ENCODE measurements at places on chromosomes 6 and 20. TPM values are rescaled to one million over a fixed set of nuclear protein-coding genes. Genes with fewer than 3 reads are reported as not detected.

The GTF2H4 gene
- total RNA-seq, result 10.7 TPM

The CST9L gene
- not detected for total RNA-seq

The SEMG2 gene
- total RNA-seq, result not detected

The ULBP2 gene
- not detected for total RNA-seq

The SERPINB1 gene
- total RNA-seq, result 95.2 TPM

The EYS gene
- total RNA-seq, result 0.13 TPM

The TFAP2A gene
- 1.4 TPM for total RNA-seq

DNA sequence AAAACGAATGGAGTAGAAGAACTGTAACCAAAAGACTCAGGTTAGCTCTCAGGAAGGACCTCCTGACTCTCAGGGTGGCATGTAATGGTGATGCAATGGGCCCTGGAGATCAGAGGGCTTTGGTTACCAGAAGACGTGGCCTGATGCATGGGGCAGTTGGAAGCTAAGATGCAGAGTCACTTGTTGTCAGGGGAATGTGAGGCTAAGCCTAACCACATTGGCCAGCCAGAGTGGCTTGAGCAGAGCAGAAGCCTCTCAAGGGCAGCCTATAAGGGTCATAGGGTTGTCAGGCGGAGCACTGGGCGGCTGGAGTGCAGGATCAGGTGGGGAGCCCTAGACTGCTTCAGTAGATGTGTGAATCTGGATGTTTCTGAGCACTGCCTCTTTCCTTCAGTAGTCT is 5.9 kb downstream of the CNBD2 start:
- no peak overlapping the region for H3K4me3 ChIP-seq
- no peaks in the 10 kb centered on the region for H3K27me3 ChIP-seq
- no peak overlapping the region for H3K27ac ChIP-seq
- H3K36me3 ChIP-seq, result no peaks in the 10 kb centered on the region
- H3K4me1 ChIP-seq, result no peaks in the 10 kb centered on the region

DNA sequence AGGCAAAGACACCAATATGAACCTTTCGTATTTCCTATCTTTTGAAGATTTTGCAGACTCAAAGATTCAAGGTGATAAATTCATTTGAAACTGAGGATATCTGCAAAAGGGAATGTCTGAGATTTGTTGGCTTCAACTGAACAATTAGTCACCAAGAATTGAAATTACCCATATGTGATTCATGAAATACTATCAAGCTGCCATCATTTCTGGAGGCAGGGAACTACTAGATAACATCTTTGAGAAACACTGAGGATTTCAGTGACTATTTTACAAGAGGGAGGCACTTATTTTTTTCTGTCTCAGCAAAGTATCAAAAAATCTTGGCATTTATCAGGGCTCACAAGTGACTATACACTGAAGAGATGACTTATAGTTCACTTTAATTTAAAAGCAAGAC is 39.8 kb upstream of the MMS22L start:
- H3K36me3 ChIP-seq, result no peaks in the 10 kb centered on the region
- H3K4me3 ChIP-seq, result no peak overlapping the region
- DNase-seq, result no peak
- no peaks in the 10 kb centered on the region for H3K4me1 ChIP-seq
- no peaks in the 10 kb centered on the region for H3K27me3 ChIP-seq
- no peak overlapping the region for H3K27ac ChIP-seq

- no peaks in the 10 kb centered on the region for H3K27me3 ChIP-seq
- DNase-seq, result peak; percentile 94
- H3K4me1 ChIP-seq, result no peaks in the 10 kb centered on the region
These were observed at the start of gene MTCH1 for GRCh38 chr6:36985808-36986703. Gene MTCH1, minus strand, starts transcription at chr6:36986196. Its CDS starts 23 bp downstream, at chr6:36986173.

- H3K4me3 ChIP-seq, result no peak overlapping the region
- no peaks in the 10 kb centered on the region for H3K36me3 ChIP-seq
- H3K27me3 ChIP-seq, result no peaks in the 10 kb centered on the region
- H3K27ac ChIP-seq, result no peak overlapping the region
These were observed 2.5 kb downstream of the SMIM13 start for GRCh38 chr6:11096109-11096508.

DNA sequence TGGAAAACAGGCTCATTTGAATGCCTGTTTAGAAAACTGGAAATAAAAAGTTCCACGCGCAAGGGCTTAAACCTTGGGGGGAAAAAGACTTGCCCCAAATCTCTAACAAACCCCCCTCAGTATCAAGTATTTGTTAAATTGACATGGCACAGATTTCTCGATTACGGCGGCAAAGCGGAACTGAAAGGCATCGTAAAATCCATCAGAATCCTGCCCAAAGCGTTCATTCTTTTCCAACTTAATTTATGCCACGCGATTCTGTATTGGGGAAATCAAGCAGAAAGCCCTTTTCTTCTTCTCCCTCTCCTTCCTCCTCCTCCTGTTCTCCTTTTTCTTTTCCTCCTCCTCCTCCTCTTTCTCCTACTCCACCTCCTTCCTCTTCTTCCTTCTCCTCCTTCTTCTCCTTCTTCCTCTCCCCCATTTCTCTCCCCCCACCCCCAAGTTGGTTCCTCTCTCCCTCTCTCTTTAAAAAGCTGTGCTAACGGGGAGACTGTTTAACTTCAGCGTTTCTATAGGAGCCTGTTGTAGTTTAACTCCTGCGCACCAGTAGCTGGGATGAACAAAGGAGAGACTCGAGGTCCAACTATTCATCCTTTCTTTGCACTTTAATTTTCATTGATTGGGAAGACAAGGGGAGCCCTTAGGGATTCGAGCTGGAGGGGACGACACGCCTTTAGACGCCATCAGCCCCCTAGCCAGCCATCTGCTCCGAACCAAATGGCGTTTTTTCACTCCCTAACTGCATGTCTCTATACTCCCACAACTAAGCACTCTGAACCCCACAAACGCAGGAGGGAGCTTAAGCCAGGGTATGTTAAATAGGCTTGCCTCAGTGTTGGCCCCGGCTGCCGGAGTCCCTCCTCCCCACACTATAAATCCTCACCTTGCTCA is 2.7 kb upstream of the DLL1 start:
- no peaks in the 10 kb centered on the region for H3K27me3 ChIP-seq
- no peaks in the 10 kb centered on the region for H3K36me3 ChIP-seq
- DNase-seq, result no peak
- peaks cover 53% of the 10 kb centered on the region for H3K4me1 ChIP-seq
- no peak overlapping the region for H3K4me3 ChIP-seq
- no peak overlapping the region for H3K27ac ChIP-seq

DNA sequence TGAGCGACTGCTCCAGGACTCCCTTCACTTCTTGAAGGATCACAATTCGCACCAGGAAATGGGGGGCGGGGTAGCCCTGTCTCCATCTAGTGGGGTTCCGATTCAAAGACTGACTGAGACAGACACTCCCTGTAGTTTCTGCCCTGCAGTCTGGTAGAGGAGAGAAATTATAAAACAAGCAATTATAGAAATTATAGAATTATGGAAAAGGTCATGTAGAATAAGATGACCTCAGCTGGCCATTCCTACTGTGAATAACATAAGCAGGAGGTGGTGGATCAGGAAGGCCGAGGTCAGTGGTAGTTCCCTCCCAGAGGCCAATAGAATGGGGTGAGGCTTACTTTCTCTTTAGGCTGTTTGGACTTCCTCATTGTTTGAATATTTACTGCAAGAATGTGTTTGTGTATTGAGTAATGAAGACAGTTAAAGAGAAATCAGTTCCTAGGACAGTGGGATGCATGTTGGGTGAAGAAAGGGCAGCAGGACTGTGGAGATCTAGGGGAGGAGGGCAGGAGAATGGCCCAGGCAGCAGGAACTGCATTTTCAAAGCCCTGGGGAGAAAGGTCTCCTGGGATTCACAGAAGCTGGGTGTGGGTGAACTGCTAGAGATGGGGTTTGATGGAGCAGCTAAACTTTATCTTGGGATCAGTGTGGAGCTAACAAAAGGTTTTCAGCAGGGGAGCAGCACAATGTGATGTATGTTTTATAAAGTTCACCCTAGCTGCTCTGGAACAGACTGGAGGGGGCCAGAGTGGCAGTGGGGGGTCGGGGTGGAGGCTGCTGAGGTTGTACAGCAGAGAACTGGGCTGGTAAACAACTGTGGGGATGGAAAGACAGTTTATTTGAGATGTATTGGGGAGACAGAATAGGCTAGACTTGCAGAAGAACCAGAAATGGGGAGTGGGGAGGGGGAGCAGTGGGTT is 2.1 kb downstream of the ZNF341 start:
- peak; percentile 62 for DNase-seq
- H3K4me1 ChIP-seq, result peaks cover 18% of the 10 kb centered on the region
- peak overlapping the region; percentile 100 for H3K27ac ChIP-seq
- no peaks in the 10 kb centered on the region for H3K27me3 ChIP-seq

- H3K27ac ChIP-seq, result no peak overlapping the region
- peaks cover 3% of the 10 kb centered on the region for H3K4me1 ChIP-seq
- peak; percentile 52 for DNase-seq
- no peaks in the 10 kb centered on the region for H3K27me3 ChIP-seq
- H3K36me3 ChIP-seq, result no peaks in the 10 kb centered on the region
These were observed 11.3 kb upstream of the TFAP2A start for GRCh38 chr6:10425975-10426780.

- no peaks in the 10 kb centered on the region for H3K27me3 ChIP-seq
- no peak overlapping the region for H3K27ac ChIP-seq
- DNase-seq, result no peak
- H3K4me1 ChIP-seq, result no peaks in the 10 kb centered on the region
These were observed 2.2 kb upstream of the EPB41L2 start for GRCh38 chr6:131065112-131065823.

DNA sequence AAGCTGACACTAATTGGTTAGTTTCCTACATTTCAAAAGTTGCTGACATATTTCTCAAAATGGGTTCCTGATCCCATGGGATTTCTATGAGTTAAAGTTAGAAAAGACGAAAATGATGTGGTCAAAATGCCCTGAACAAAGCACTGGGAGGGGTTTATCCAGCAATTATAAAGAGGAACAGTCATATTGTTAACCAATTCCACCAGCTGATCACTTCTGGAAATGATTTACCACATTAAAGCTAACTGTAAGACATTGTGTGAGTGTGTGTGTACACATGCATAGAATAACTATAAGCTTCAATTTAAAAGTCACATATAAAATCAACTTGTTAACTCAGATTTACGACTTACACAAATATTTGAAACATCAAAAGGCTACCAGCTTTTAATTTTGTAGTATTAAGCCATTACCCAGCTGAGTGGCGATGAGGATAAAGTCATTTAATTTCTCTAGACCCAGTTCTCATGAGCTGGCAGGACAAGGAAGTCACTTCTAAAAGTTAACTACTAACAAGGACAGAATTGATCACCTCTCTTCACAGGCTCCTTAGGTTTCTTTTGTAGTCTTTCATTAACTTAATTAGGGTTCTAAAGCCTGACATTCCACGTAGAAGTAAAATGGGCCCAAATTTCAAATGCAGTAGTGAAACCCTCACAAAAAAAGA is 40.4 kb downstream of the MAN1A1 start:
- H3K4me3 ChIP-seq, result no peak overlapping the region
- H3K4me1 ChIP-seq, result no peaks in the 10 kb centered on the region
- no peaks in the 10 kb centered on the region for H3K27me3 ChIP-seq
- H3K36me3 ChIP-seq, result peaks cover 15% of the 10 kb centered on the region

- no peaks in the 10 kb centered on the region for H3K27me3 ChIP-seq
- H3K36me3 ChIP-seq, result no peaks in the 10 kb centered on the region
- DNase-seq, result no peak
- peaks cover 4% of the 10 kb centered on the region for H3K4me1 ChIP-seq
These were observed 127.5 kb downstream of the CDKAL1 start for GRCh38 chr6:20661721-20662120.
